GM04504 (cell line): ENCODE measurements at places on chromosomes 5 and 9.

DNA sequence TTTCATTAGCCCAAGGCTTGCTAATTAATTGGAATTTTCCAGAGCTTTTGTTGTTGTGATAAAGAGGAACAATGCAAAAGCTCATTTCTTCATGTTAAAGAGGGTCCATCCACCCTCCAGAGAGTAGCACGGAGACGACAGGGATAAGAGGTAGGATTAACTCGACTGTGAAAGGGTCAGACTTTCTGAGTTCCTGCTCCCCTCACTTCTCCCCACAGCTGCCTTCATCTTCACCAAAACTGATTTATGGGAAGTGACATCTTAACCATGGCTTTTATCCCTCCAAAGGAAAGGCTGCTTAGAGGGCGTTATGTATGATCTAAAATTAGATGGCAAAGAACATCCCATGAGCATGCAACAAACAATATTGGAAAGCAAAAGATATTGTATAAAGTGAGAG lies 135.5 kb downstream of the GLIS3 start:
- DNase-seq: no peak

DNA sequence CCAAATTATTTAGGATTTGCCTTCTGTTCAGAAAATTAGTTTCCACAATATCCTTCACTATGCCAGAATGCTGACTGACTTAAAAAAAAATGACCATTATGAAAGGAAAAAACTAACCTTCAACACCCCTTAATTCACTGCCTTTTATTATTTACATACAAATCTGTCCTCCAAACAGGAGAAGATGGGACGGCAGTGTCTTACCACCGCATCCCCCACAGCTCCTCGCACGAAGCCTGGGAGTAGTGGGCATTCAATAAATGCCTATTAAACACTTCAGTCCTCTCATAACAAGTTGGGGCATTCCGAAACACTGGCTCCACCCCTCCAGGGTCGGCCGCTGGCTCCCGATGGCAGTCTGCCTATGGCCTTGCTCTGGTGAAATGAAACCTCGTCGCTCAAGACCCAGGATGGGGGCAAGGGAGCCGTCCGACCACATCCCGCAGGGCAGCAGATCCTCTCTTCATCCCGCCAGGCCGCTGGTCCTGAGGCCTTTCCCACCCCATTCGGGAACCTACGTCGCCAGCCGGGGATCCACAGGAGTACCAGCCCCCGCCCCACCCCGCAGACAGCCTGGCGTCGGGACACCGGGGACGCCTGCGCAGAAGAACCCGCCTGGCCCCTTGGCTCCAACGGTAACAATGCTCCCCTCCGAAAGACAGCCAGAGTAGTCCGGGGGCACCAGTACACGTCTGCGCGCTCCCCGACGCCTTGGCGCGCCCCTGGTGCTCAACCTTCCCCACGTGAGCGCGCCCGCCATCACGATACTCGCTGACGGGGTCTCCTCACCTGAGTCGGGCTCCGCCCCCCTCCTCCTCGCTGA lies 613 bp downstream of the ZBTB5 start:
- peak; percentile 42 for DNase-seq

GRCh38 chr9:137610944-137611343 lies 5.5 kb downstream of the ARRDC1 start:
- no peak for DNase-seq

- DNase-seq: no peak
Observed at GRCh38 chr9:134800791-134801339, 79.7 kb upstream of the FCN2 start.

DNA sequence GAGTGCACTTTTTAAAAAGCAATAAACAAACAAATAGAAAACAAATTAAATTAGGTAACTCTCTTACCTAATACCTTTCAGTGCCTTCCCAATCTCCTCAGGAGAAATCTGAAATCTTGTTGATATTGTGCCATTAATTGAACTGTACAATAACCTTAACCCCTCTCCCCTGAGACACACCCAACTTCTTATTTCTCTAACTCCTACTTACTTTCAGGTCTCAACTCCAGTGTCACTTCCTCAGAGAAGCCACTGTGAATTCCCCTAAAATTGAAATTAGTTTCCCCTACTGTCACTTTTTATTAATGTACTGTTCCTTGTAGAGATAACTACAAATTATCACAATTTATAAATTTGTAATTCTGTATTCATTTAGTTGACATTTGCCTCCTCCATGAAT lies 295.3 kb upstream of the TNC start:
- no peak for DNase-seq

DNA sequence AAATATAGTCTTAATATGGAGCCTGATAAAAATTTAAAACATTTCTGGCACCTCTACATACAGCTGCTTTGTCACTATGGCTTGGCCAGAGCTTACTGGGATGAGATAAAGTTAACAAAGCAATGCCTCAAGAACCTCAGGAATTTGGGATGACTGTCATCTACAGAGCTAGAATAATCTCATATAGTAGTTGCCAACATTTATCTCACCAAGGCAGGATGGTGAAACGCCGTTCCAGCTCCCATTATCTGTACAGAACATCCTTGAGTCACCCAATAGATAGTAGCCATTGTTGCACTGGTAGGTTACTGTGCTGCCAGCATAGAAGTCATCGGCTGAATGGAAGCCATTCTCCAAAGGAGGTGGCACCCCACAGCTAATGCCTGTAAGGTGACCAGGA lies 94.6 kb upstream of the TXNDC8 start:
- DNase-seq: no peak

- no peak for DNase-seq
Observed at GRCh38 chr9:124438091-124438490, 12.2 kb upstream of the ADGRD2 start.

GRCh38 chr5:36607114-36607571 lies 737 bp downstream of the SLC1A3 start:
- DNase-seq: no peak

GRCh38 chr5:103523319-103523718 lies 39.3 kb downstream of the NUDT12 start:
- DNase-seq: no peak

GRCh38 chr5:150486402-150487198 lies 21.3 kb upstream of the NDST1 start:
- no peak for DNase-seq

DNA sequence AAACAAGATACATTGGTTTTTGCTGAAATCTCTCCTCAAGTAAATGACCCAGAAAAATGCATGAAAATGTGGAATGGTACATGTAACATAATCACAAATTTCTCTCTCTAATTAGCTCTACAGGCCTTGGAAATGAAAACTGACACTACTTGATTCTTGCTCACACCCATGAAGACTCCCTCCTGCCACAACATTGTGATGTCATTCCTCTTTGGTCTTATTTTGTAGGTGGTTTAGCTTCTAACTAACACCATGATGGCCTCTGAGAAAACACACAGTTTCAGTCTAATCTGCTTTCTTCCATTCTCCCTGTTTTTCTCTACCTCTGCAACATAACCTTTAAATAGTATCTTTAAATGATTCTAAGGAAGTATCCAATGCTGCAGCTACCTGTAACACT lies 78.6 kb upstream of the FAM174A start:
- DNase-seq: no peak

- DNase-seq: no peak
Observed at GRCh38 chr9:125513668-125514413, 193.2 kb downstream of the MAPKAP1 start.

DNA sequence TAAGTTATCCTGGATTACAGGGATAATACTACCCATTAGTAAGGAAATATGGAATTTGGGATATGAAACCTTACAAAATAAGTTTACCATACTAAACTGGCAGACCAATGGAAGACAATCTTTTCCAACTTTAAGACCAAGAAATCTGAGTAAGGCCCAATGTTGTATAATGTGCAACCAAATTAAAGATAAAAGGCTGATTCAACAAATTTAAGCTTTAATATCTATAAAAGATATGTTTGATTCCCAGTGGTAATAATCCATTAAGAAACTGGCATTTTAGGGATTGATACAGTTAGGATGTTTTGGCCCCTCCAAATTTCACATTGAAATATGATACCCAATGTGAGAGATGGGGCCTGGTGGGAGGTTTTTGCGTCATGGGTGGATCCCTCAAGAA lies 66.6 kb downstream of the DROSHA start:
- DNase-seq: no peak

GRCh38 chr9:98801561-98801960 lies 5.2 kb upstream of the ANKS6 start:
- no peak for DNase-seq

DNA sequence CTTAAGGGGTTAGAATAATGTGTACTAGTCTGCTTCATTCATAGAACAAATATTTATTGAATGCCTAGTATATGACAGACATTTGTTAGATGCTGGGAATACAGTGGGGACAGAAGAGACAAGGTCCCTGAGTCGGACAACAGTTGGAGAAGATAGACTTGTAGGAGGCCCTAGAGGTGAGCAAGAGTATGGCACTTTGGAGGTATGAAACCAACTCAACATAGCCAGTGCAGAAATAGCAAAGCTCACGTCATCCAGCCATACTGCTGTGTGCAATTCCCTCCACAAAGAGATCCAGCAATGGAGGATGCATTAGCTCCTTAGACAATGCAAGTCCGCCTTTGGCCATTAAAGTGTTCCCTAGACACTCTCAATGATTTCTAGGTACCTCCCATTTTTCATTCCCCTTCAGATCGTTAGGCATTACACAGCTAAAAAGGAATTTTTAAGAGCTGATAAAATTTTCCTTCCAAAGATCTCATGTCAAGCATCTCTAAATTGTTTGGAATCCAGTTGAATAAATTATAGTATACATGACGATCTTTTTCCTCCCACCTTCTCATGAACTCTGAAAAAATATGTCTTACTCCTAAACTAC lies 1949.6 kb upstream of the WWC1 start:
- no peak for DNase-seq

DNA sequence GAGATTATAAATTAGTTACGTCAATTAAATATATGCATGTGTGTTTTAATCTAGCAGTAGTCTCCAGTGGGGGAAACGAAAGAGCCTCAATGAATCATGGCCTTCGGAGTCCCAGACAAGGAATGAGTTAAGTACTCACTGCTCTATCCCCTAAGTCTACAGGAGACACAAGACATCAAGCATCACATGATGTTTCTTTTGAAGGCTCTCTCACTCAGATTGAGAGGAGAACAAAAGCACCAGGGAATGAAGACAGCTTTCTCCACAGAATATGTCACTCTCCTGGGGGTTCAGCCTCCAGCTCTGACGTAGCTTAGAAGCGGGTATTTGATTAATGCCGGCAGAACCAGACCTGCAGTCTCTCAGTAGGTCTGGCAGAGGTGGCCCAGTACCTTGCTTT lies 381.4 kb downstream of the ACTL7B start:
- DNase-seq: no peak

DNA sequence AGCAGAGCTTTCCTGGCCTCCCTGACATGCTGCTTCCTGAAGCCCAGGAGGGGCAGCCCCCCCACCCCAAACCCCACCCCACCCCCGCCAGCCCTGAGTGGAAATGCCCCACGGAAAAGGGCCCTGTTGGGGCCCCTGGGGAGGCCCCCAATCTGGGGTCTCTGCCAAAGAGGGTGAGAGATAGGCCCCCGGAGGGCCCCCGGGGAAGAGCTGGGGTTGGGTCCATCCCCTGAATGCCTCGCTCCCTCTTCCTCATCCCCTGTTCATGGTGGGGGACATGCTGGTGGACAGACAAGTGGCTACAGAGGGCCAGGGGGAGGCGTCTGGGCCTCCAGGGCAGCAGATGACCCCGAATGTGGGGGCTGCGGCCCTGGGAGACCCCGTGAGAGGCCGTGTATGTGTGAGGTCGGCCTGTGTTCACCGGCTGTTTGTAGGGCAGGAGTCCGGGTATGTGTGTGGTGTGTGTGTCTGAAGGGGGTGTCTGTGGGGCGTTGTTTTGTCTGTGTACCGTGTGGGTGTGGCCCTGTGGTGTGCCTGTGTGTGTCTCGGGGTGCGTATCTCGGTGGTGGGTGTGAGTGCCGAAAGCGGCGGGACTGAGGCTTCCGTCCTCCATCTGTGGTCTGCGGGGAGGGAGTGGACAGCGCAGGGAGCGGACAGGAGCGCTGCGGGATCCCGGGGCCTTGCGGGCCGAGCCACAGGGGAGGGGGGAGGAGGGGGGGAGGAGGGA lies 11.3 kb downstream of the C9orf50 start:
- no peak for DNase-seq

- no peak for DNase-seq
Observed at GRCh38 chr5:35668794-35669193, 51.1 kb downstream of the SPEF2 start.

GRCh38 chr5:113446358-113446927 lies 11.7 kb upstream of the TSSK1B start:
- no peak for DNase-seq

DNA sequence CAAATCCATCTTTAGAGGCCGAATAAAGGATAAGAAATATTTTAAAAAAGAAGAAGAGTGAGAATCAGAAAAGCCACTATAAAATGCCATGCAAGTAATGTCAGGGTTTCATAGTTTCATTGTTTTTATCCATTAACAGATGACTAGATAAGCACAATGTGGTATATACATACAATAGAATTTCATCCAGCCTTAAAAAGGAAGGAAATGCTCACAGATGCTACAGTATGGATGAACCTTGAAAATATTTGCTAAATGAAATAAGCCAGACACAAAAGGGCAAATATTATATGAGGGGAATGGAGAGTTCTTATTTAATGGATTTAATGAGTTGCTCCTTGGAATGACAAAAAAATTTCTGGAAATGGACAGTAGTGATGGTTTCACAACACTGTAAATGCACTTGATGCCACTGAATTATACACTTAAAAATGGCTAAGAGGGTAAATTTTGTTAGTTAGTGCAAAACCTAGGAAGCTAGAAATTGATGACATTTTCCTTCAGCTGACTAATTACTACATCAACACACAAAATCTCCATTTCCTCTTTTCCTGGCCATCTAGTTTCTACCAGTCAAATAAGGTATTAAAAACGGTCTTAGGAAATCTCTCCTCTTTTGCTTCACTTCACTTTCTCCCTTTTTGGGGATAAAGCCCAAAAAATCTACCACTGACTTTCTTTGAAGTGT lies 86.6 kb downstream of the GNA14 start:
- DNase-seq: no peak

DNA sequence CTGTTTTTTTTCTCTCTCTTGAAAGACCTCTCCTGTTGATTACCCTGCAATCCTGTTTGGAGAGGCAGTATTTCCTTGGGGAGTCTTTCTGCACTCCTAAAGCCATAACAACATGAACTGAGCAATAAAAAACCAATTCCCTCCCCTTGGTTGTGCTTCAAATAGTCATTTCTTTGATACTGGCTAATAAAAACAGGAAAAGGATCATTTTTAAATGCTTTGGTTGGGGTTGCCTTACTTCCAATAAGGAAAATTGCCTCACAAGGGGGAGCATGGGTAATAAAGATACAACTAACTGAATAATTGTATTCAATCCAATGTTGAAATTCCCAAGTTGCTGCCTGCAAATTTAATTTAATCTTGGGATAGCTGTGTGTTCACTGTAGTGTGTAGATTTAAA lies 13.9 kb downstream of the FBXL7 start:
- DNase-seq: no peak

- DNase-seq: no peak
Observed at GRCh38 chr9:101727612-101728524, 10.6 kb downstream of the GRIN3A start.

DNA sequence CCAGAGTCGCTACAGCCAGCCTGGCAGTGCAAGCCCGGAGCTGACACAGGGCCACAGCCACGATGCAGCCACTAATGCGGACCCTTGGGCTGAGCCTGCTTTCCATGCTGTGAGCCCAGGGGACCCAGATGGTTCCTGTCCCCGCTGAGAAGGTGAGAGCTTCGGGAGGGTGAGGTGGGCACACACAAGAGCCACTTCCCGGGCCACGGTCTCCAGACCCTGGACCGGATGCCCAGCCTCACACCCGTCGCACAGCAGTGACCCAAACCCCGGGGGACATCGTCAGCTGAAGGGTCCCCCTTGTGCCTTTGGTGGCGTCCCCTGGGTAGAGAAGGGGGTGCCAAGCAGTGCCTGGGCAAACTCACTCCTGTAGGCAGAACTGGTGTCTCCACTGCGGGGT lies 13.4 kb downstream of the PAEP start:
- no peak for DNase-seq
